Fibroblast of lung (primary cell): ENCODE measurements at places on chromosomes 2 and 18. TPM values are rescaled to one million over a fixed set of nuclear protein-coding genes. Genes with fewer than 3 reads are reported as not detected.

The CLEC4F gene
- not detected in 2 replicates for total RNA-seq

DNA sequence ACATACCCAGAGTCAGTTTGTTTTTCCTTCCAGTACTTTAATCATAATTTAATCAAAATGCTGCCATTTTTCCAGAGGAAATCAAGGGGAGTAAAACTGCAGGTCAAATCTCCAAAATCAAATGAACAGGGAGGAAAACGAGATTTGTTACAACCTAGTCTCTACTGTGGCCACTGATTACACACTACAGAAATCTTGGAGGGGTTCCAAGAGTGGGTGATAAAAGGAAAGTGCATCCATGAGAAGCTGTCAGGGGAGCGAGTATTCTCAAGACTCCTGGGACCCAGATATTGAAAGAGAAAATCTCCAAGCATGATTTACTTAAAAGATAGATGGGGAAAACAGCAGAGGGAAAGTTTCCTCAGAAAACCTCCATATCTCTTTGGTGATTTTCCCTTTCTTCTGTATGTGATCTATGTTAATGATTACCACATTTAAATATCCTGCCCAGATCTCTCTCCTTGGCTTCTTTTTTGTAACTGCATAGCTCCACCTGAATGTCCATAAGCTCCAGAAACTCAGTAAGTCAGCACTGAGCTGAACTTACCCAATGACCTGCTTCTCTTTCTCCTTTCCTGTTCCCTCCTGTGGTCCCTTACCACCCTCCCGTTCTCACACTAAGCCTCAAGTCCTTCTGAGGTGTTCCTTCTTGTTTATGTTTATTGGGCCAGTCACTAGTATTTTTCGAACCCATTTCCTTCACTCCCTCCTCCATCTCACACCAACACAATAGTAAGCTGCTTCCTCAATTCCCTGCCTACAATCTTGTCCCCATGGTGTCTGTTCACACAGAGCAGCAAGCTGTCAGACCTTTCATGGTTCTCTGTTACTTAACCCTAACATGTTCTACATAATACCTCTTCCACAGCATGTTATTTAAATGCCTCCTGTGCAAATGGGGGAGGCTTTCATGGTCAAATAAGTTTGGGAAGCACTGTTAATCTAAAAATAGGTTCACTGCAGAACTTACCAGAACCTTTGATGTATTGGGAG lies 73.9 kb upstream of the TWSG1 start:
- no peak for DNase-seq

DNA sequence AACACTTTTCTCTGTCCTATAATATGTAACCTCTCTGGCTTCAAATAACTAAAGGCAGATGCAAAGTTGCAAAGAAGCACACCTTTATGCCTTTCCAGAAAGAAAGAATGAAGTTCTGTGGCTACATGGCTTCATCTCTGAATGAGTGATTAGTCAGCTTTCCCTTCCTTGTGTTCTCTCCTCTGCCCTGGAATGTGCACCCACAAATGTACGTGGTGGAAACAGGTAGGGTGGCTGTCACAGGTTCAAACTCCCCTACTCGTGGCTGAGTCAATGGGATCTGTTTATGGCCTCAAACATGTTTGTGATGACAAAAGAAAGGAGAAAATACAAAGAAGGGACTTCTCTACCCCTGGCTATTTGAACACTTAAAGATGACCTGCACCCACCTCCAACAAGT lies 55.5 kb upstream of the ACVR2A start:
- no peak for DNase-seq

DNA sequence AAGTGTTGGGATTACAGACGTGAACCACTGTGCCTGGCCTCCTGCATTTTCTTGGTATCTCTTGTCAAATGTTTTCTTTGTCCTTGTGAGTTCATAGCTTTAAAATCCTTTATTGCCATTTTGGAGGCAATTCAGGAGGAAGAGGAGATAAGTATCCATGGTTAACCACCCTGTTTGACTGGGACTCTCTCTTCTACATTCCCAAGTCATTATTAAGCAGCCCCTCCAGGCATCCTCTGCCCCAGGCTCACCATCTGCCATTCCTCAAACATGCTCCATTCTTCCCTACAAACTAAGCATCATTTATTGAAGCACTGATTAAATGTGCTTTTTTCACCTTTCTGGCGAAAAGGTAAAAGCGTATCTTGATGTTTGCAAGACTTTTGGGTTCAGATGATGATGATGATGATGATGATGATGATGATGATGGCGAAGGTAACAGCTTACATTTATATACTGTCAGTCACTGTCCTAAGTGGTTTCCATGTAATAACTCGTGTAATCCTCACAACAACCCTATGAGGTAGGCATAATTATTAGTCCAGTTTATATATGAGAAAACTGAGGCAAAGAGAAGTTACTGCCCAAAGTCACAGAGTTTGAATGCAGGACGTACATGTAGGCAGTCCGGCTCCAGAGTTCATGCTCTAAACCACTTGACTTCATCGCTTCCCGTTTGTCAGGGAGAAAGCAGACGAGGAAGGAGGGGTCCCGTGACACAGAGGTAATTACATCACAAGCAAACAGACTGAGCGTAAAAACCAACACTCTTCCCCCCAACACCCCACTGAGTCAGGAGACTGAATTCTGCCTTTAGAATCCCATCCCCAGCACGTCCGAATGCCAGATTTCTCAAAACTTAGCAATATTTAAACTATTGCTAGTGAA lies 69.7 kb upstream of the ACKR3 start:
- DNase-seq: no peak

- DNase-seq: no peak
Measured at GRCh38 chr2:173982182-173982714, 17.1 kb upstream of the SP3 start.
